Left renal pelvis (tissue), 4 donors: ENCODE measurements at places on chromosomes 11 and 22.
A peak's percentile ranks its signal among the peaks of the same experiment; 100 is the strongest.

DNA sequence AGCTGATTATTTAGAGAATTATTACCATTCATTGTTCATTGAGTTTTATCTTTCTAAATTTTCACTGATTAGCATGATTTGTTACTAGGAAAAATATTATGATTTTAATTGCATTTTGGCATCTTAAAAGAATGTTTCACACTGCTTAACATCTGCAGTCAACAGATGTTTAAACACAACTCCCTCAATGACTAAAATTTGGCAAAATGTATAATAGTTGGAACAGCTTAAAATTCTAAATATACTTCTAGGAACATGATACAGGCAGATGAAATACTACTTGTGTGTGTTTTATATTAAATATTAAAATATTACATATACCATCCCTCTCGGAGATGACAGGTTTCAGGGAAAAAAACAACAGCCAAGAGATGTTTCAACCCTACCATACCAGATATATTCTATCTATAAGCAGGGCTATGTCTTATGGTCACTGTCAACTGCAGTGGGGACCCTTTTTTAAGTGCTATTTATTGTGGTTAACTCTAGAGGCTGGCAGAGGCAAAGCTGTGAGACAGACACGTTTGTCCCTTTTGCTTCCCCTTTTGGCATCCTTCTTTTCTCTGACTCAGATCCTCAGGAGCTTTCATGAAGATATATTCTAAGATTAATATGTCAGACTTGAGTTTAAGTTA, 81.9 kb downstream of the BDNF start:
- no peak for DNase-seq

DNA sequence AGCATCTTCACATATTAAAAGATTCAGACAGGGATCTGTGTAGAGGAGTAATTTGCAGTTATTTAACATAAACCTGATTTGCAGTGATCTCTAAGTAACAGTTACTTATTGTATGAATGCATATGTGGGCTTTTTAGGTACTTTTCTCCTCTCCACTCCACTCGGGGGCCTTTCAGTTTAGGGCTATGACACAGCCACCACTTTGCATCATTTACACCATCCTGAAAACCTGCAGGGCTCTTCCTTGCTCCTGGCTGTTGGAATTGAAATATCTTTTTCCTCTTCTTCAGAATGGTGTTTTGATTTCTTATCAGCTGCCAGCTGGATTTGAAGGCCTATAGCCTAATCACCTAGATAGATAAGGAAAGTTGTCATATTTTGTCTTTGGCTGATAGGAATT, 580.8 kb downstream of the NELL1 start:
- DNase-seq = no peak

GRCh38 chr11:115695677-115696364, 191.6 kb upstream of the CADM1 start:
- no peak for DNase-seq

- DNase-seq = no peak
Measured at GRCh38 chr11:21415606-21416005, 746.2 kb downstream of the NELL1 start.

GRCh38 chr11:35126000-35126878, 12.7 kb upstream of the CD44 start:
- no peak for DNase-seq

- DNase-seq = no peak
Measured at GRCh38 chr11:116701297-116701801, 71.4 kb downstream of the BUD13 start.

GRCh38 chr22:45908961-45909360, 68.0 kb downstream of the WNT7B start:
- DNase-seq = no peak

DNA sequence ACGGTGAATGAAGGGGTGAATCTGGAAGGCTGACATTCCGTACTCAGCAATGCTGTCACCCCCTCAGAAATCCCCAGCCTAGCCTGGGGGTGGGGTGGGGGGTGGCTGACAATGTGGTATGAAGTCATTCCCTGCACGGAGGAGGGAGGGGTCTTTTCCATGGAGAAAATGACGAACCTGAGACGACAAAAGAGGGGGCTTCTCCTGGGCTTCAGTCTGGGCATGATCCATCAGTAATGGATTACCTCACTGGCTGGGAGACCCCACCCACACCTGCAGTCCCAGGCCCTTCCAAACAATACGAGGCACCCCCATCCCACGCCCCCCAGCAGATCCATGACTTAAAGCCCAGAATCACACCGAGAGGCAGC, 1.0 kb downstream of the KIAA0930 start:
- no peak for DNase-seq

DNA sequence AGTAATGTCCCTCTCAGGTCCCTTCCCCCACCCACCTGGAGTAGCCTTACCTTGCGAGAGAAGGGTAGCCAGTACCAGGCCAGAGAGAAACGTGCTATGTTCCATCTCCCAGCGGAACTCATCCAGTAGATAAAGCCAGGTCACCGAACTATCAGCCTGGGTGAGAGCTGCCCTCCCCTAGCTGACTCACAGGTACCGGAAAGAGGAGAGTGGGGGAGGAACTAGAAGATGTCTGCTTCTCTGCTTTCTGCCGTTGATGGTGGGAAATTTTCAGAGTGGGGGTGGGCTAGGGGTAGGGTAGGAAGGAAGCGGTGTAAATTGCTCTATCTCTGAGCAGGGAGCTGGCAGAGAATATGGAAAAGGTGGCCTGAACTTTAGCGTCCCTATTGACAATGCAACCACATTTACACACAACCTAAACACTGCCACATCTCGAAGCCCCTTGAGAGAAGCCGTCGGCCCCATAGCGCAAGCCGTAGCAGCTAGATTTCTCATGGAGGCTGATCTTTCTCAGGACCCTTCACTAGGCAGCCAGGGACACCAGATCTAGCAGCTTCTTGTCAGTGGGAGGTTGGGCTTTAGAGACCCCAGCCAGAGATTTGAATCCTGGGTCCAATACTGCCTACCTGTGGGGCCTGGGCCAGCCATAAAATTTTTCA, at the start of gene CD3D:
TSS of gene CD3D (minus strand) at position 203 of the 659 bp plus-strand sequence. CDS start at position 105, 98 bp downstream.
- no peak for DNase-seq

DNA sequence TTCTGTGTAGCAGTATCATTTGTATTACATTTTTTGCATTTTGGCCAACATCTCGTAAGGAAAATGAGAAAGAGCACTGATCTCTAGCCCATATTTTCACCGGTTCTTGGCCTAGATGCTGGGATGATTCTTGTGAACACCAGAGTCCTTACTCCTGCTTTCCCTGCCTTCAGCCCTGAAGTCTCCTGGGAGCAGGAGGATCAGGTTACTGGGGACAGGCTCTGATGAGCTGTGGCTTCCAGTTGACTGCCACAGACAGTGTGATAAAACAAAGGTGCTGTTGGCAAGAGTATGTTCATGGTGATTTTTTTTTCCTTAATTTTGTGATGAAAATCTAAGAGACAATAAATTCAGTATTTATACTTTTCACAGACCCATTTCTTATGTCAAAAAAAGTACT, 34.2 kb upstream of the ADSL start:
- DNase-seq = no peak

GRCh38 chr11:48169717-48170116, 46.9 kb upstream of the OR4B1 start:
- DNase-seq = no peak

DNA sequence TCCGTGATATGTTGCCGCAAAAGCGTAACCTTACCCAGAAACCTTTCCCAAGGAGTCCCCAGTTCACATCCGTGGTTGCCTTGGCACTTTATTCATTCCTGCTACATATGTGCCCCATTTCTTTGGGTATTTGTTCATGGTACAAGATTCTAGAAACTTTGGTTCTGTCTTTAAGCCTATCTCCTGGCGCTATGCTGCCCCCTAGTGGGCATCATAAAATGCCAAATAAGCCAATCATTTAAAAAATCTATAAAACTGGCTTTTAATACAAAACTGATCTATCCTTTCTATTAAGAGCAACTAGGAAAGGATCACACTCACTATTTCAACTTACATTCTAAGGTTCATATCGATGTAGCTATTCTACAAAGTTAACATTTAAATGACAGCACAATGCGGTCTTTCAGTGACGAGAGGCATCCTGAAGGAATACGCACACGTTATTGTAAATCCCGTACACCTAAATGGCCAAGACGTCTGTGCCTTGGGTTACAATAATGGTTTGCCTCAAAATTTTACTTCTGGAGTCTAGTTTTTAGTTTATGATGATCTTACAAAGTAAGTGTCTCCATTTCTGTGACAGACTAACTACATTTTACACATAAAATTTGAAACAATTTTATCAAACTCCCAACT, 16.2 kb downstream of the PIWIL3 start:
- DNase-seq = no peak

- no peak for DNase-seq
Measured at GRCh38 chr11:69912911-69913451, 93.8 kb upstream of the FGF3 start.

- DNase-seq = peak; percentile 78
Measured at GRCh38 chr11:75582895-75583717, 21.1 kb downstream of the SERPINH1 start.

DNA sequence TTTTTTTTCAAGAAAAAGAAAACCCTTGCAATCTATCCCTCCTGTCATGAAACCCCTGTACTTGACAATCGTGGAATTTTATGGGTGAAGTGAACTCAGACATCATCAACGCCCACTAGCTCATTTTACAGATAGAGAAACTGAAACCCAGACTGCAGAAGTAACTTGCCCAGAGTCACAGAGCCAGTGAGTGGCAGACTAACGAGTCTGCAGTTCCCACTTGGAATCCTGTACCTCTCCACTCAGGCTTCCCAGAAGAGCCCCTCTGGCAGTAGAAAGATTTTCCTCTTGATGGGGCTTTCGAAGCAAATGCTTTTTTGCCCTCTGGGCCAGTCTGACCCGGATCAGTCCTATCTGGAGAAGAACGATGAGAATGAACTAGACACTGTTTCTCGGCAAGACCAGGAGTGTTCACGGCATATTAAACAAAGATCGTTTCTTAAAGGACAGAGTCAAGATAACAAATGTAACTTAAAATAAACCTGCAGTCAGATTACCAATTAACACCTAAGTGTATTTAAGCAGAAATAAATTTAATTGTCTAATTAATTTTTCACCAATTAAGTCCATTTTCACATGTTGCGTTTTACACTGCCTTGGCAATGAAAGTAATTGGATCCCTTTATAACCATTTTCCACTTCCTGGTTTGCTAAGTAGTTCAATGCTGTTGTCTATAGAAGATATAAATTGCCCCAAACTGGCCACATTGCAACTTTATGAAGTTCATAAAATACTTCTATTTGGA, 61.3 kb upstream of the CREB3L1 start:
- no peak for DNase-seq
